Mucosa of gallbladder (tissue), 1 donor: ENCODE measurements at places on chromosomes 5 and 9. TPM values are rescaled to one million over a fixed set of nuclear protein-coding genes. Genes with fewer than 3 reads are reported as not detected.
A peak's percentile ranks its signal among the peaks of the same experiment; 100 is the strongest.

Gene ARID3C
- not detected for total RNA-seq

Gene EXOSC2
- 19.0 TPM for total RNA-seq

Gene IL9
- total RNA-seq = not detected

Gene SLC9A3
- total RNA-seq = 537 TPM

DNA sequence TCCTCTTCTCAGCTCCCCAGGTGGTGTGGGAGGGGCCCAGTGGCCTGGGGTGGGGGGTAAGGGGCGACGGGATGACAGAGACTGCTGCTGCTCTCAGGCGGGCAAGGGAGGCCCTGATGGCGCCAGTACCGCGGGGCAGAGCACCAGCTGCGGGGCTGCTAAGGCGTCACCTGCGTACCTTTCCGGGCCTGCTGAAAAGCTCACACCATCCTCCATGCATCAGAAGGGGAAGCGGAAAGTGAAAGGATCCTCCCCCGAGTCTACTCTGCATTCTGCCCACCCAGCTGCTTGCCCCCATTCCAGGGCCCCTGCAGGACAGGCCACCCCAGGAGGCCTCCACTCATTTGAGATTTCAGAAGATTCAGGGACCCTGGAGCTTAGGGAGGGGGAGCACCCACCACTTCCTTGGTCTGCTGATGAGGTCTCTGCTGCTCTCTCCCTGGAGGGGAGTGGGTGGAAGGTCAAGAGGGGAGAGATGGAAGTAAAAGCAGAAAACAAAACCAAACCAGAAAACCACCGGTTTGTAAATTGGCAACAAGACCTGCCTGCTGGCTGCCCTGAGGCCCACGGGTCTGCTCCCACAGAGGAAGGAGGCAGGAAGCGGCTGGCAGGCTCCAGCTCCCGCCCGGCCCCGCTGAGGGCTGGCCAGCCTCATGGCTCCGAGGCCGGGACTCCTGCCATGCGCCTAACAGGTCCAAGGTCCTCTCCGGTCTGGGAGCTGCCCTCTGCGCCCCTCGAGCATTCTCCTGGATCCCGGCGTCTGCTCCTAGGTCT lies 33.6 kb downstream of the PRRT1B start:
- no peak for DNase-seq

GRCh38 chr5:178324481-178325310 lies 92.1 kb upstream of the PHYKPL start:
- DNase-seq = no peak

DNA sequence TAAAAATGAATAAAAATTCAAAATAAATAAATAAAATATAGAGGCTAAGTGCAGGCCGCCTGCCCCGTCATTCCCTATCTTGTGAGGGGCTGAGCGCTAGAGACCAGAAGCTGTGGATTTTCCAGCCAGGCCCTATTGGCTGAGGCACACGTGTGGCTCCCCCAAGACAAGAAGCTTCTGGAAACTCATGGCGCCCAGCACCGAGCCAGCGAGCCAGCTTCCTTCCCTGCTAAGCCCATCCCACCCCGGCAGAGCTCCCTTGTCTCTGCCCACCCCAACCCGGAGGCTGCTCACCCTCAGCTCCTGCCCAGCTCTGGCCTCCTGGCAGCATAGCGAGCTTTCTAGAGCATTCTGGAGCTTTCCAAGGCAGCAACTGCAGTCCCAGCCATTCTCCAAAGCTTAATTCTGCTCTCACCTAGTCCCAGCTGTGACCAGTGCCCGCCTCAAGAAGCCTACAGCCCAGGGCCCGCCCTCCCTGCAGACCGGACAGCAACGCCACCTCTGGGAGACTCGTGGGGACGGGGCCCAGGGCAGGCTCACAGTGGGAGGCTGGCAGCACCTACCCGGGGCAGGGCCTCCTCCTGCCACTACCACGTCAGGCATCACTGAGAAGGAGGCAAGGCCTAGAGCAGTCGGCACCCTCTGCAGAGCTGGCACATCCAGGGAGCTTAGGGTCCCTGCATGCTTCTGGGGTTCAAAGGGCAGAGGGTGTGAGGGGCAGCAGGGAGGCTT lies 23.2 kb upstream of the TMEM250 start:
- DNase-seq = no peak

DNA sequence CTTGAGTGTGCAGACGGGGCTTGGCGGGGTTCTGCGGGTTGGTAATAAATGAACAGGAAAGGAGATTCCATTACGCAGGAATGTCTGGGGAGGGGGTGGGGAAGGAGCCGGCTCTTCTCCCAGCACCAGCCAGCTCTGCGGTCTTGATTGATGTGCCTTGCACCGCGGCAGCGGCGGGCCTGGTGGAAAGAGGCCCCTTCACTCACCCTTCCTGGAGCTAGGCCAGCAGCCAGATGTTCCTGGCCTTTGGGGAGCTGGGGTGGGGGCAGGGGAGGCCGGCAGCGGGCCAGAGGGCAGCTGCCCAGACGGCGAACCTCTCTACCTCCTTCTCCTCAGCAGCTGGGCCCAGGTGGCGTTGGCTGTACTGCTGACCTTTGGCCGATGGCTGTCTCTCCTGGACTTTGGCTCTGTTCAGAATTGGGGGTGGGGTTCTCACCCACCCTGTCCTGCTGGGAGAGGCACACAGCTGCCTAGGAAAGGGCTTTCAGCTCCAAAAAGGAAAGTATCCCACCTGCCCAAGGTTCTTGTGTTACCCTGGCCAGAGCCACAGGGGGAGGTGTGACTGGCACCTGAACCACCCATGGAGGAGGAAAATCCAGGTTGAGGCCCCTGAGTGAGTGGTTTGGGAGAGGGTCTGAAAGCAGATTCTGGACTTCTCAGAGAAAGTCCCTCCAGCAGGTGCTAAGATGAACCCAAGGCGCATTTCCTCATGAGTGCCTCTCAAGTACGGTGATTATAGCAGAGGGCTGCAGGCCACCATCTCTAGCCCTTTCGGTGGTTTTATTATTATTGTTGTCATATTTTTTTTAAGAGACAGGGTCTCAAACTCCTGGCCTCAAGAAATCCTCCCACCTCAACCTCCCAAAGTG lies 58.0 kb upstream of the SYNPO start:
- DNase-seq = no peak

DNA sequence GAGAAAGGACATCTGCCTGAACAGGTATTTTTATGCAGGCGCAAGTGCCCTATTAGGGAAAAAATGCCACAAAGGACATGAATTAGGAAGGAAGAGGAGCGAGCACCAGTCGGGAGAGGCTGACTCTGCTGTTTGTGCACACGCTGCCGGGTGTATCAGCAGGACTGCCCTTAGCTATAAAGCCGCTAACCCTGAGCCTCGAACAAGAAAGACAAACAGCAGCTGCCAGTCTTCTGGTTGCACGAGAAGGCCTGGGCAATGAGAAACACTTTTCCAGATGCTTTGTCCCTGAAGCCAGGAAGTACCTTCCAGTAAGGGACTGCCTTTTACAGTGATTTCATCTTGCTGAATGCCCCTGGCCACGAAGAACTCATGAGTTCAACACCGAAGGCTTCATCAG lies 12.6 kb downstream of the QSOX2 start:
- DNase-seq = no peak

DNA sequence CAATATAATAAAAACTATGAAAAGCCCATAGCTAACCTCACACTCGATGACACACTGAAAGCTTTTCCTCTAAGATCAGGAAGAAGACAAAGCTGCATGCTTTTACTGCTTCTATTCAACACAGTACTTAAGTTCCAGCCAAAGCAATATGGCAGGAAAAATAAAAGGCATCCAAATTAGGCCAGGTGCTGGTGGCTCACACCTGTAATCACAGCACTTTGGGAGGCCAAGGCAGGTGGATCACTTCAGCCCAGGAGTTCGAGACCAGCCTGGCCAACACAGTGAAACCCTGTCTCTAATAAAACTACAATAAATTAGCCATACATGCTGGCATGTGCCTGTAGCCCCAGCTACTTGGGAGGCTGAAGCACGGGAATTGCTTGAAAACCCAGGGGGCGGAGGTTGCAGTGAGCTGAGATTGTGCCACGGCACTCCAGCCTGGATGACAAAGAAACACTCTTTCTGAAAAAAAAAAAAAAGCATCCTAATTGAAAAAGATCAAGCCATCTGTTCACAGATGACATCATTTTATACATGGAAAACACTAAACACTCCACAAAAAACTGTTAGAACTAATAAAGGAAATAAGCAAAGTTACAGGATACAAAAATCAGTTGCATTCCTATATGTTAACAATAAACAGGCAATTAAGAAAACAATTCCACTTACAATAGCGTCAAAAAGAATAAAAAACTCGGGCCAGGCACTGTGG lies 17.9 kb downstream of the ZFR start:
- no peak for DNase-seq

GRCh38 chr5:78447775-78448424 lies 87.5 kb downstream of the SCAMP1 start:
- DNase-seq = no peak

- no peak for DNase-seq
Observed at GRCh38 chr5:172439785-172440477, 14.4 kb downstream of the SH3PXD2B start.

- DNase-seq = no peak
Observed at GRCh38 chr5:179497636-179498340, 52.6 kb upstream of the RUFY1 start.

DNA sequence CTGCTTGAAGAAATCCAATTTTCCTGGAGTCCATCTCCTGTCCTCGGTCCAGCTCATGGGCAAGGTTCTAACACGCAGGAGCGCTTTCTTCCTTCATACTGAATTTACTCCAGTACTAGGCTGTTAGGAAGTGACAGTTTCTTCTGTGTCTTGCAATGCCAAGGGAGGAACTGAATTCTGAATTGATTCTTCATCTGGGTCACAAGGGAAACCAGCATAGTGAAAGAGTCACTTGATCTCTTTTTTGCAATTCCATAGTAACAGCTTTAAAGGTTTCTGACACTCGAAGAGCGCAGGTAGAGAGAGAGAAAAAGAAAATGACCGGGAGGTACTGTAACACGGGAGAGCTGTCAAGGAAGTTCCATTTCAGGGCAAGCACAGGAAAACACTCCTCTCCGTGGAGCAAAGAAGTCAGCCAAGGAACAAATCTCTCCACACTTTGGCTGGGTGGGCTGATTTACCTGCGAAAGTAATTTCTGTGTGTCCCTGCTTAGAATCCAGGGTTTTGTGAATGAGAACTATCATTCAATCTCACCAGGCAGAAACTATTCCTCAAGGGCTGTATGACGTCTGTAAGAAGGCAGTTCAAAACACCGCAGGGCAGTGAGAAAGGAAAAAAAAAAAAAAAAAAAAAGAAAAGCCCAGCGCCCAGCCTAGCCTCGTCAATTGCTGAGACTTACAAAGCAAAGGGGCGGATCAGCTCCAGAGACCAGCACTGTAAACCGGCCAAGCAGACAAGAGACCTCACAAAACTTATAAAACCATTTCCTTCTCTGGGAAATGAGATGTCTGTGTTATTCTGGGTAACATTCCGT lies 617.8 kb downstream of the PDE4D start:
- DNase-seq = peak; percentile 40
